ENCODE measurements at places on chromosomes 3 and 15.

- DNase-seq, result no peak
Measured at GRCh38 chr15:59353994-59354416, 18.7 kb downstream of the MYO1E start.

- DNase-seq, result no peak
Measured at GRCh38 chr15:33064878-33065277, 129.6 kb downstream of the FMN1 start.

GRCh38 chr15:72770673-72771328, 12.8 kb downstream of the ADPGK start:
- DNase-seq, result no peak

- no peak for DNase-seq
Measured at GRCh38 chr15:66830358-66830757, 128.3 kb downstream of the SMAD6 start.

GRCh38 chr3:71300951-71301393, 282.6 kb downstream of the FOXP1 start:
- peak; percentile 27 for DNase-seq

DNA sequence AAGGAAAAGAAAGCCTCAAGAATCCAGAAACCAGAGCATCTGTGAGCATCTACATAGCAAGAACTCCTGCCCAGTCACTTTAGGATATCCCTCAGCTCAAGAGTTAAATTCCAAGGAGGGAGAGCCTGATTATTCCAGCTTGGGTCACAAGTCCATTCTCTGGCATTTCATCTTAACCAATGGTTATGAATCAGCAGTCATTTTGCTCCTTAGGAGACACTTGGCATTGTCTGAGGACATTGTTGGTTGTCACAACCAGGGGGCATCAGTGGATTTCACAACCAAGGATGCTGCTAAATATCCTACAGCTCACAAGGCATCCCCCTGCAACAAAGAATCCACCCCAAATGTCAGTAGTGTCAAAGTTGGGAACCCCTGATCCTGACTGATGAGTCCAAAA, 51.0 kb upstream of the LMCD1 start:
- DNase-seq, result no peak

GRCh38 chr3:178437236-178437635, 99.0 kb upstream of the KCNMB2 start:
- no peak for DNase-seq

GRCh38 chr3:117763561-117763960, 1054.0 kb downstream of the TUSC7 start:
- no peak for DNase-seq

GRCh38 chr3:13780432-13781176, 99.3 kb downstream of the WNT7A start:
- DNase-seq, result no peak

GRCh38 chr3:71384837-71385716, 198.5 kb downstream of the FOXP1 start:
- DNase-seq, result no peak
